DND-41 (cell line): ENCODE measurements at places on chromosomes 2 and 18.

DNA sequence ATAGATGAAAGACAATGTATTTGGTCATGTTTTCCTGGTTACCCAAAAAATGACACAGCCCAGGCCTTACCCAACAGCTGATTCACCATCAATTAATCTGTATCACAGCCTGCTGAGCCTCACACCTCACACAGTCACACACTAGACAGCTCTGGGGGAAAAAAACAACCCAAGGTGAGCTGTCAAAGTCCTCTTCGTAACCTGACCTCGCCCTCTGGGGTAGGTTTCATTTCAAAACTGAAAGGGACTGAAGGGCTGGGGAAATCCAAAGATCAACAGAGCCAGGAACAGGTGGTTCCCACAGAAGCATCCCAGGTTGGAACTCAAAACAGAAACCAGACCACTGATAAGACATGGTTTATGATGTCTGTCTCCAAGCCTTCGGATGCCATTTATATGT is 18.2 kb upstream of the PCBP1 start:
- no peak for DNase-seq

DNA sequence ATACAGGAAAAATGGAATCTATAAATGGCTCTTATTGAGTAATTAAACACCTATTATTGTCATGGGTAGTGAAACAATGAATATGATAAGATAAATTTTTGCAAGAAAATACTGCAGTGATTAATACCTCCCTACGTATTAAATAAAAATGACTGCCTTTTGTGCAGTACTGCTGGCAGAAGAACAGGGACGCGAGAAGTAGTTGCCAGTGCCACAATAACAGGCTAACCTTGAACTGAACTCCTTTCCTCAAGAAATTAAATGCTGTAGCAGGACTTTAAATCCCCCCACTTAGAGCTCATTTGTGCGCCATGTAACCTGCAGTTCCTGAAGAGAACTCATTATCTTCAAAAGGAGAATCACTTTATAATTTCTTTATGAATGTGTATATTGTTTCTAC is 24.6 kb downstream of the FIGN start:
- no peak for DNase-seq

DNA sequence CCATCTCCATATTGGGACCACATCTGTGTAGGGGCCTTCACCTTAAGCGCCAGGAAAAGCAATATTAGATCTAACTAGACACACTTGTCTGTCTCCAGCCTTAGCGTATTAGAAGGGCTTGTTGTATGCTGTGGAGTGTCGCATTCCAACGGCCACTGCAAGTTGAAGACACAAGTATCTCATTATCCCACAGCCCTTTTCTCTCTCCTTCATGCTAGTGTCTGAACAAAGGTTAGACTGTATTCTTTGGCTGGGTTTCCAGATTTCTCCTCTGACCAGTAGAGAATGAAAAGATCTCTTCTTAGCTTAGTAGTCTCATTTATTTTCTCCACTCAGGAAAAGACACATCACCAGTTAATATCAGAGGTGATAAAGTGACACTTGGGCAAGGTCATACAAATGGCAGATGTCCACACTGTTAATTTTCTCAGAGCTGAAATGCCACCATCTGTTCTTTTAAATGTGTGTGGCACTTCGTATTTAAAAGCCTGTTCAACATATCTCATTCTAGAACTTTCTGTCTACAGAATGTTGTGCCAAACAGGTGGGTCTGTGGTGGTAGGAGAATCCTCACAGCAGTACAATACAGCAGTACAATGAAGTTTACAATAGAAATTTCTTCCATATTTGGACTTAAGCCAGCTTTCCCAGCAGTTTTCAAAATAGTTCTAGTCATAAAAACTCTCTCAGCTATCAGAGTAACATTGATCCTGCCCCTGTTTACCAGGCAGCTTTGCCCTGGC is 94.0 kb upstream of the ITGA6 start:
- DNase-seq: no peak

DNA sequence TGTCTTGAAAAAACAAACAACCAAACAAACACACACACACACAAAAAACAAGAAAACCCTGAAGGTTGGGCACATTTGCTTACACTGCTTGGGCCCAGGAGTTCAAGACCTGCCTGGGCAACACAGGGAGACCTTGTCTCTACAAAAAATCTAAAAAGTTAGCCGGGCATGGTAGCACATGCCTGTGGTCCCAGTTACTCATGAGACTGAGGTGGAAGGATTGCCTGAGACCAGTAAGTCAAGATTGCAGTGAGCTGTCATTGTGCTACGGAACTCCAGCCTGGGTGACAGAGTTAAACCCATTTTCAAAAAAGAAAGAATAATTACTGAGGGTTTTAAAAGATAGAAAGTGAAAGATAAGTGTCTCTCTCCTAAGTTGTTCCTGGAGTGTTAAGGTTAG is 103.4 kb downstream of the MBD5 start:
- DNase-seq: no peak
